ENCODE measurements at places on chromosomes 4 and X.

GRCh38 chr4:8179771-8180170, 19.3 kb upstream of the SH3TC1 start:
- no peak for DNase-seq

DNA sequence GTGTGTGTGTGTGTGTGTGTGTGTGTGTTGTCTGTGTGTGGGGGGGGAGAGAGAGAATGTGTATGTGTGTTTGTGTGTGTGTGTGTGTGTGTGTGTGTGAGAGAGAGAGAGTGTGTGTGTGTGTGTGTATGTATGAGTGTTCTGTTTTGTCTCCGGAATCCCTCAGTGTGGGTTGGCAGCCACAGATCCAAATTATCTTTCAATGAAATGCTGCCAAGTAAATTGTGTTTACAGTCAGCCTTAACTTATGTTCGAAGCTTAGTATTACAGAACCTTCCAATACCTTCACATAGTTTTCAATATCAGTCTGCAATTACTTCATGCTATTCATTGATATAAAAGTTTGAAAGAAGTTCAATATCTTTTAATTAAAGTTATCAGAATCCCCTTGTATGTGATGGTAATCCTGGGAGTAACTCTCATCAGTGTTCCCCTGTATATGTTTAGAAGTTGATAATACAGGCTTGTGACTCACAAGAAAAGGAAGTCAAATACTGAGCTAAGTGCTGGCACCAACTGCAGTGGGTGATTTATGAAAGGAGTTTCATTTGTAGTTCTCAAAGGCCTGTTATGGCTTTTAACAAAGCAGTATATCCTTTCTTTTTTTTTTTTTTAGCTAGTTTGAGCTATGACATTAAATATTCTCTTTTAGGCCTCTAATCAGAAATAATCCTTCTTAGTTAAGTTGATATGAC, 51.6 kb upstream of the HTR2C start:
- no peak for DNase-seq

GRCh38 chr4:40269133-40269532, 66.0 kb upstream of the CHRNA9 start:
- no peak for DNase-seq

DNA sequence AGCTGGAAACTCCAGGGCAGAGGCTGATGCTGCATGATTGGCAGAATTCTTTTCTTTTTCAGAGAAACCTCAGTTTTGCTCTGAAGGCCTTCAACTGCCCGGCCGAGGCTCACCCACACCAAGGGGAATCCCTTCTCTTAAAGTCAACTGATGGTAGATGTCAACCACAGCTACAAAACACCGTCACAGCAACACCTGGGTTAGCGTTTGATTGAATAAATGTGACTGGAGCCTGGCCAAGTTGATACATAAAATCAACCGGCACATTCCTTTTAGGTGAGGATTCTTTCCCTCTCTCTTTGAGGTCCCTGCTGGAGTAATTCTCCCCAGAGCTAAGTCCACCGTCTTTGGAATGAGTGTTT, 15.2 kb upstream of the KIAA0232 start:
- peak; percentile 18 for DNase-seq

DNA sequence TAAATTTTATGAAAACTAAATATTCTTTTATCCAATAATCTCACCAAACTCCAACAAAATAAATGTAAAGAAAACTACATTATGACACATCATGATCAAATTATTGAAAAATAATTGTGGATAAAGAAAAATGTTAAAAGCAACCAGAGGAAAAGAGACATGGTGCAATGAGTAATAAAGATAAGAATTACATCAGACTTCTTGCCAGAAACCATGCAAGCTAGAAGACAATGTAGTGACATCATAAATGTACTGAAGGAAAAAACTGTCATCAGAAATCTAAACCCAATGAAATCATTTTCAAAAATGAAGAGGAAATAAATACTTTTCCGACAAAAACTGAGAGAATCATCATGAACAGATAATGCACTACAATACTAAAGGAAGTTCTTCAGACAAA, 135.9 kb upstream of the EOLA2 start:
- DNase-seq = no peak

DNA sequence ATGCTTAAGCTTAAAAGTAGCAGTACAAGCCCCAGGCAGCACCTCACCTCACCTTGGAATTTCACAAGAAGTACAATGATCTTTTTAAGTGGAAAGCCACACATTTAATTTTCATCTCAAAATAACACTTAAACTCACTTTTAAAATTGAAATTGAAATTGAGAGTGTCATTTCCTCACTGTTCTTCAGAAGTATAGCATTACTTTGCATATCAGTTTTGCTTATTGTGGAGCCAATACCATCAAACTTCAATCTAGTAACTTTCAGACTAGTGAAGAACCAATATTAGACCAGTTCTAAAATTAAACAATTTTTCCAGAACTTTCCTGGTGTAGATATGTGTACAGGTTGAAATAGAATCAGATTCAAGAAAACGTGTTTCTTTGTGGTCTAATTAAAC, 242.4 kb downstream of the NDST4 start:
- no peak for DNase-seq

DNA sequence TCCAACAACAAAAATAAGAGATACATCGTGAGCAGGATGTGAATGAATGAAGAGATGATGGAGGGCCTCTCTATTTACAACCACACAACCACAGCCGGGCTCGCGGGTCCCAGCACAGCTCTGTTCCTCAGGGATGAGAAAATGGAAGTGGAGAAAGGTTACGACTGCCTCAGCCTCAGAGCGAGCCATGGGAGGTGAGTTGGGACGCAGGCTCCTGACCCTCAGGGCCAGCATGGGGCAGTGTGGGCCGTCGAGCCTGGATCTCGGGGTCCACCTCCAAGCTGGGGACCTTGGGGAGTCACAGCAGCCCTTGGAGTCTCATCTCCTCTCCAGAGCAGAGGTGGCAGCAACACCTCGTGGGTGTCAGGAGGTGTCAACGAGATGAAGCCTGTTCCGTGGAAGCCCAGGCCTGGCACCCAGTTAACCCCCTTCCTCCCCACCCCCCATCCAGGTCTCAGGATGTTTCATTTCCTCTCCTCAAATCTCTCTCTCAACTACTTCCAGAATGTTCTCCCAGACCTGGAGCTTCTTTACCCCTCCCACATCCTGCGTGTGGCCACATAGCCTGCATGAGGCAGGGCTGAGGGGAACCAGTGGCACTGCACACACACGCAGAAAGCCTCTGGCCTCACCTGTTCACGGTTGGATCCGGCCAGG, 25.9 kb downstream of the C4orf50 start:
- DNase-seq = no peak

GRCh38 chr4:2810388-2810787, 17.5 kb downstream of the SH3BP2 start:
- no peak for DNase-seq

GRCh38 chr4:163598028-163598427, 103.5 kb downstream of the TMA16 start:
- no peak for DNase-seq

GRCh38 chrX:148507418-148507817, 7.0 kb downstream of the AFF2 start:
- DNase-seq = no peak

DNA sequence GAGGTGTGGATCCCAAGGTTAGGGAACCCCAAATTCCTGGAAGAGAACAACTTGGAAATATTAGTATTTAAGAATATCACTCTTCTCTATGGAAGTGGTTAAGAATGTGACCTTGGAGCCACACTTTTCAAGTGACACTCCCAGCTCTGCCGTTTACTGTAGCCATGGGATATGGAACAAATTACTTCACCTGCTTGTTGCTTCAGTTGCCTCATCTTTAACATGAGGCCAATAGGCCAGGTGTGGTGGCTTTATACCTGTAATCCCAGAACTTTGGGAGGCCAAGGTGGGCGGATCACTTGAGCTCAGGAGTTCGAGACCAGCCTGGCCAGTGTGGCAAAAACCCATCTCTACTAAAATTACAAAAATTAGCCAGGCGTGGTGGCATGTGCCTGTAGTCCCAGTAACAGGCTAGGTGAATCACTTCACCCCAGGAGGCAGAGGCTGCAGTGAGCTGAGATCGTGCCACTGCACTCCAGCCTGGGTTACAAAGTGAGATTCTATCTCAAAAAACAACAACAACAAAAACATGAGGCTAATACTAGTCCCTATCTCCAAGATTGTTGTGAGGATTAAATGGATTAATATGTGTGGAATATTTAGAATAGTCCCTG, 13.0 kb downstream of the IL13RA1 start:
- DNase-seq = no peak

DNA sequence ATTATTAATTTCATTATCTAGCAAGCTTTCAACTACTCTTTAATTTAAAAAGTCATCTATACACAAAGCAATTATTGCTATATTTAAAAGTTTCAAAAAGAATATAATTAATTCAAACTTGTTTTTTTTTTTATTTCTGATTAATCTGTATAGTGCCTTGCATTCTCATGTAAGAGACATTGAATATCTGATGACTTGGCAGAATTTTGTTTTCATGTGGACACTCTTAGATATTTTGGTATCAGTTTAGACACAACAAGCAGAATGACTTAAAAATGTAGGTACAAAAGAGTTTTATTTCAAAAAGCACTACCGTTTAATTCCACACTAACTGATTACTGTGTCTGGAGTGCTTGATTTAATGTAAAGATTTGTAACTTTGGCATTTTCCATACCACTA, 1129.6 kb downstream of the PDHA2 start:
- no peak for DNase-seq

GRCh38 chr4:189850239-189850856, 90.3 kb upstream of the FRG1 start:
- no peak for DNase-seq

GRCh38 chr4:1035510-1035909, 24.1 kb downstream of the FGFRL1 start:
- no peak for DNase-seq

GRCh38 chr4:132316738-132317137, 832.4 kb upstream of the PCDH10 start:
- DNase-seq = no peak

GRCh38 chr4:180060159-180060889, 2182.9 kb upstream of the TENM3 start:
- DNase-seq = no peak

GRCh38 chrX:101190736-101191135, 28.9 kb upstream of the DRP2 start:
- no peak for DNase-seq

- no peak for DNase-seq
These were observed 860.0 kb upstream of the POU3F4 start for GRCh38 chrX:82648062-82648461.

DNA sequence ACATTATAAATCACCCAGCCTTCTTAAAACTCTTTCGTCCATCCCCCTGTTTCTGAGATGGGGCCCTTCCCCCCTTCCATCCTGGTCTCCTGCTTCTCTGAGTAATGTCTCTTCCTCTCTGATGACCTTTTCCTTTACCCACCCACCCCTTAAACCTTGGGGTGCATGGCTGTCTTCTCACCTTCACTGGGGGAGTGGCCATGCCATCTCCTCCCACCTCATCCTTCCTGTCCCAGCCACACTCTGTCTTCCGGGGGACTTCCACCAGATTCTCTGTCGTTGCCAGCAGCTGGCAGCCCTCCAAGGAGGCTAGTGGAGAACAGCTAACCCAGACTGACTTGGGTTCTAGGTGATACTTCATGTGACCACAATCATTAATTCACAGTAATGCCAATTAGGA, 83.2 kb upstream of the SCML1 start:
- DNase-seq = no peak

DNA sequence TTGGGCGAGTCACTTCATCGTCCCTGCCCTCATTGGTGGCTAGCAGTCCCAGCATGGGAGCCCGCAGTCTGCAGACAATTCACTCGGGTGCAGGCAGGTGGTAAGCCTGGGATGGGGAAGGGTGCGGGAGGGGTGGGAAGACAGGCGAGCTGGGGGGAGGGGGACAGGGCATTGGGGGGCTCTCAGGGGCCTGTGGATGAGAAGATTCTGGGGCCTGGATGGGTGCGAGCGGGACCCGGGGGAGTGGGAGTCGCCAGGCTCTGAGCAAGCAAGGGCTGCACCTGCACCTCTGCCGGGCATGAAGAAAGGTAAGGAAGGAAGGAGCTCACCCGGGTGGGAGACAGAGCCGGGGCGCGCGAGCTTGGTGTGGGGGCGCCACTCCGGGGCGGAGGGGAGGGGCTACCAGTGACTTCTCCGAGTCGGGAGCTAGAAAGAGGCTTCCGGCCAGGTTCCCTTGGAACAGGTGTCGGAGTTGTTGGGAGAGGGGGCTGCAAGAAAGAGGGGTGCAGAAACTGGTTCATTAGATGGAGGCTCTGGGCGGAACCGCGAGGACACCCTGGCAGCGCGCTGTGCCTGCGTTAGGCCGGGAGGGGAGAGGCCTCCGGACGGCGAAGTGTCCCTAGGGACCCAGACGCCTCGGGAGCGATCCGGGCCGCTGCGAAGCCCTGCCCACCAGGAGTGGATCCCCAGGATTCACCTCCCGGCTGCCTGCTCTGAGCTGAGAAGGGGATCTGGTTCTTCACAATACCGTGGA, 103.4 kb upstream of the PDLIM3 start:
- DNase-seq = no peak

DNA sequence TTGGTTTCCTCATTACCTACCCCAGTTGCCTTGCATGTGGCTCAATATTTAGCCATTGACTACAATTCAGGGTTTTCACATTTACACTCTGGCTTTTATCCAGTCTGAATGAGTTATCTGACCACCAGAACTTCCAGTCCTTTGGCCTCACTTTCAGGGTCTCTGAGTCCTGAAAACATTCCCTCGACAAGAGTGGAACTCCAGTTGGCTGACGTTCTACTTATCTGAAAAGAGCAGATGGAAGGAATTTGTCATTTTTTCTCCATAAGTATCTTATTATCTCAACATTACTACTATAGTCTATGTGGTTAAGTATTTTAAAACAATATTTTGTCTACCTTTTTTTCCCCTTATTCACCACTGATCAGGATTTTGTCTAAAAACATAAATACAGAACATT, 5.2 kb upstream of the CASP6 start:
- no peak for DNase-seq

DNA sequence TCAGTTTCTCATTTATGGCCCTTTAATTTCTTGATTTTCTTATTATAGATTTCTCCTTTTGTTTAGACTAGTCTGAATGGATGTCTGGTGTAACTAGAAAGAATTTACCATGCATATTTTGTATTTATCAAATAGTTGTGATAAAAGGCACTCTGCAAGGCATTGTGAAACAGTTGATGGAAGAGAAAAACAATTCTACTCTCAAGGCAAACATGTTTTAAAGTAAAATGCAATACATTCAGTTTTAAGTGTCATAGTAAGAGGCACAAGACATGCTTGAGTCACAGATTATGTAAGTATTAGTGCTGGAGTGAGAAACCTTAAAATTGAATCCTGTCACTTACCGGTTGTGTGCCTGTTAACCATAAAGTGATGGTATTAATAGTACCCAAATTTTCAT, 283.3 kb upstream of the DKK2 start:
- no peak for DNase-seq

DNA sequence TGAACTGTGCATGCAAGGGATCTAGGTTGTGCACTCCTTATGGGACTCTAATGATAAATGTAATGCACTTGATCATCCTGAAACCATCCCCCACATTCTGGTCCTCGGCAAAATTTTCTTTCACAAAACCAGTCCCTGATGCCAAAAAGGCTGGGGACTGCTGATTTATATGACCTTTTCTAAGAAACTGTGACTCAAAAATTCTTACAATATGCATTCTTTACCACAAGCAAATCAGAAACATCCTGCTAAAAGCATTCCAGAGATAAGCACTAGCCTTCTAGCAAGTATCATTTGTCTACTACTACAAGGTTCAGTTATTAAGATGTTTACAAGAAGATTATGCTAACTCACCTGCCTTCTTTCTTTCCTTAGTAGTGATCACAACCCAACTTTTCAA, 166.5 kb upstream of the PCDH7 start:
- peak; percentile 34 for DNase-seq

GRCh38 chr4:74738464-74739143, 55.7 kb downstream of the BTC start:
- no peak for DNase-seq
